ENCODE measurements at places on chromosomes 5 and 9. TPM values are rescaled to one million over a fixed set of nuclear protein-coding genes. Genes with fewer than 3 reads are reported as not detected.

Gene DPP7
- 143 TPM for total RNA-seq

Gene CMBL
- total RNA-seq, result 46.2 TPM

Gene PRELID2
- 33.2 TPM for total RNA-seq

Gene TXNDC8
- total RNA-seq, result not detected

Gene NMUR2
- 0.14 TPM for total RNA-seq

Gene SOX30
- total RNA-seq, result 0.19 TPM

Gene SPINK13
- not detected for total RNA-seq

Gene RELL2
- total RNA-seq, result 0.78 TPM

Gene CDC26
- 38.3 TPM for total RNA-seq

Gene ENTPD2
- 2.7 TPM for total RNA-seq

Gene CCDC192
- not detected for total RNA-seq

Gene ADRB2
- 5.5 TPM for total RNA-seq

Gene IFNA21
- total RNA-seq, result not detected
